ENCODE measurements at places on chromosomes 2 and 18. TPM values are rescaled to one million over a fixed set of nuclear protein-coding genes. Genes with fewer than 3 reads are reported as not detected.

Gene UGT1A5
- total RNA-seq: not detected

GRCh38 chr2:222837643-222838056 lies 23.2 kb upstream of the ACSL3 start:
- DNase-seq: no peak

- no peak for DNase-seq
Observed at GRCh38 chr2:100857915-100858314, 38.0 kb downstream of the NPAS2 start.

Gene POTEI
- not detected for total RNA-seq

GRCh38 chr18:36757081-36757480 lies 71.7 kb downstream of the TPGS2 start:
- DNase-seq: no peak

DNA sequence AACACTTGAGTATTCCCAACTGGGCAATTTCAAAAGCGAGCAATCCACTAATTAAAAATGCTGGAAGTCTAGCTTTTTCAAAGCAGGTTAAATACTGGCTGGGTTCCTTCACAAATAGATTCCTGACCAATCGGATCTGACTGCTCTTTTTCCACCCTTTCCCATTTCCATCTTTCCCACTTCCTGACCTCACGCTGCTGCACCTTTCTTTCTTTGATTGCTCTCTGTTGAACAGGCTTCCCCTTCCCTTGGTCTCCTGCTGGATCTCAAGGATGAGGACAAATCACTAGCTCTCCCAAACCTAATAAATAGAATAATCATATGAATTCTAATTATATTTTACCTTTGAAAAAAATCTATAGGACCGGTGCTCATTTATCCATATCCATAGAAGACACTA lies 121.2 kb downstream of the TCF4 start:
- DNase-seq: no peak

Gene GMCL1
- 18.7 TPM for total RNA-seq

Gene RMDN2
- 13.6 TPM for total RNA-seq

DNA sequence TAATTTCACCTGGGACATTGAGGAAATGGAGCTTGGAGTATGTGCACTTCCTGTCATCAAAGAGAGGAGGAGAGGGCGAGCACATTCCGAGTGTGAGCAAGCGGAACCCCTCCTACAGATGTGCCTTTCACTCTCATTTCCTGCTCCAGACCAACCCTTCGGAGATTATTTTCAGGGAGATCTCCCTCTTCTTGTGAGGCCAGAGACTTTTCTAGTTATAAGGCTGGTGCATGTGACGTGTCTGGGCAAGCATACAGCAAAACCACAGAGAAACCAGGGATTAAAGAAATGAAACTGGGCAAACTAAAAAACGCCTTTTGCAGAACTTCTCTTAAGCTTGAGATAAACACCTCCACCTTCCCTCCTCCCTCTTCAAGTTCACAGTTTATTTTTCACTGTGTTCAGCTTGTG lies 409.2 kb upstream of the TCF4 start:
- no peak for DNase-seq

Data from occipital lobe (tissue), 3 donors.